Fibroblast of mammary gland (primary cell): ENCODE measurements at places on chromosomes 2 and 18.
A peak's percentile ranks its signal among the peaks of the same experiment; 100 is the strongest.

DNA sequence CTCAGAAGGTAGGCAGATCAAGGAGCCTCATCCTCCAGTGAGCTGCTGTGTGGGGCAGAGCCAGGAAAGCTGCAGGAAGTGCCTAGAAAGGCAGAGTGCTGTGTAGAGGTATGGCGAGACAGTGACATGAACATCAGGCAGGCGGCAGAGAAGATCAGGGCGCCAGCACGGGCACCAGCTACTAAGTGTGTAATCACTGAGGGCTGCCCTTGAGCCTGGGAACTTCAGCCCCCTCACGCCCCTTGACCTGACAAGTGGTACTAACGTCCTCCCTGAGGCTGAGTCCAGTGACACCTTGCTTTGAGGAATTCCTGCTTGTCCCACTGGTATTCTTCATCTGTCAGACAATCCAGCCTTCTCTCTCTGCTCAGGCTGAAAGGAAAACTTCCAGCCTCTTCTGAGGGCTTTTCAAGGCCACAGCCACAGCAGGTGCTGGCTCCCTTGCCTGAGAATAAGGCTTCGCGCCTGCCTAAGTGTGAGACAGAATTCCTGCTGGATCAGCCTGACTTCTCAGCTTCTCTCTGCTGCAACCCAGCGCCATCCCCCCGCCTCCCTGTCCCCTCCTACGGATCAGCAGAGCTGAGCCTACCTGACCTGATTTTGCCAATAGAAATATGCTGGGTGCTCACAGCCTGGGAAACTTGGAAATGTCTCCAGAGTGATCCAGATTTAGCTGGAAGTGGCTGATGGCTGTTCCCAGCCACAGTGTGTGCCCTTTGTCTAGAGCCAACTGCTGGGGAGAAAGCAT lies 148.0 kb downstream of the SMAD7 start:
- no peak for DNase-seq

- DNase-seq, result no peak
Observed at GRCh38 chr2:9685637-9686036, 54.8 kb upstream of the YWHAQ start.

GRCh38 chr2:138777996-138778395 lies 2.2 kb downstream of the NXPH2 start:
- DNase-seq, result no peak

GRCh38 chr18:6363216-6363615 lies 51.5 kb downstream of the L3MBTL4 start:
- DNase-seq, result no peak

DNA sequence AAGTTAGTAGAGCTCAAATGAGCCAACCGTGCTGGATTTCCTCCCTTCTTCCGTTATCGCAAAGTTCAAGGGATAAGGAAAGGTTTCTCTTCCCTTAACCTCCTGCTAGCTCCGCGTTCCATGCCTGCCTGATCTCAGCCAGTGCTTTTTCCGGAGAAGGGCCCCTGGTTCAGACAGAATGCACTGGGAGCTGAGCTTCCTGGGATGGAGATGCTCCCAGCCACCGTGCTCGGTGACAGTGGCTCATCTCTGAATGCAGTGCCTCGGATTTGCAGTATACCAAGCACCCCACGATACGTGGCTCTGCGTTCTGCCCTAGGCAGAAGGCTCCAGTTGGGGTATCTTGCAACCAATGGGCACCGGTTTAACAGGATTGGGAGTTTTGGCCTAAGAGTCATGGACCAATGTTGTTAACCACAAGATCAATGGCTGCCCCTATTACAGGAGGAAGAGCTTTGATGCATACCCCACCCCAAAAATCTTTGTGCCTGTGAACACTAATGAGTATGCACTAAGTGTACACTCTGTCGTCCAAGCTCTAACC lies 876 bp downstream of the CNTNAP5 start:
- no peak for DNase-seq

- no peak for DNase-seq
Observed at GRCh38 chr2:190458352-190459107, 50.4 kb downstream of the MFSD6 start.

DNA sequence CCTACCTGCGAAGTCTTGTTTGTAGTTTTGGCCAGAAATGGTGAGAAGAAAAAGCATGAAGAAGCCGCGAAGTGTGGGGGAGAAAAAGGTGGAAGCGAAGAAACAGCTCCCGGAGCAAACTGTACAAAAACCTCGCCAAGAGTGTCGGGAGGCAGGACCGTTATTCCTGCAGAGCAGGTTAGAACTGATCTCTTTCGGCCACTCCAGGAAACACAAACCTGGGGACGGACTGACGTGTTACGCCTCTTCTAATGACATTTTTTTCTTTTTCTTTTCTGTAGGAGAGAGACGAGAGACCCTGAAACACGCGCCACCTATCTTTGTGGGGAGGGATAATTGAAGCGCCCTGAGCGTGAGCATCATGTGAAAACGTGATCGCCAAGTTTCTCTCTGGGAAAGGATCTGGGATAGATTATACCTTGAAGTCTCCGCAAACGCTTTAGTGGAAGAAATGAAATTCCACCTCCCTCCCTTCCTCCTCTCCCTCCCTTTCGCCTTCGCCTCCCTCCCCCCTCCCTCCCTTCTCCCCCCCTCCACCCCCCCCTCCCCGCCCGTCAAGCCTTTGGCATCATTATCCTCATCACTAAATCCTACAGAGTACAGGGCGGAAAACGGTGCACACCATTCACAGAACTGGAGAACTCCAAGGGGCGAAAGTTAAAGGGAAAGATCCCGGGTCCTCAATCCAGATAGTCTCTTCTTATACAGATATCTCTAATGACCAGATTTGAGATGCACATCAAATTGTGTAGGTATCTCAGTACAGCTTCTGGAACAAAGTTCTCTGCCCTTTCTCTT lies at the start of gene ZEB2:
TSS of gene ZEB2 (minus strand) at position 186 of the 798 bp plus-strand sequence. CDS start 2,769 bp downstream, outside the sequence.
- peak; percentile 96 for DNase-seq

DNA sequence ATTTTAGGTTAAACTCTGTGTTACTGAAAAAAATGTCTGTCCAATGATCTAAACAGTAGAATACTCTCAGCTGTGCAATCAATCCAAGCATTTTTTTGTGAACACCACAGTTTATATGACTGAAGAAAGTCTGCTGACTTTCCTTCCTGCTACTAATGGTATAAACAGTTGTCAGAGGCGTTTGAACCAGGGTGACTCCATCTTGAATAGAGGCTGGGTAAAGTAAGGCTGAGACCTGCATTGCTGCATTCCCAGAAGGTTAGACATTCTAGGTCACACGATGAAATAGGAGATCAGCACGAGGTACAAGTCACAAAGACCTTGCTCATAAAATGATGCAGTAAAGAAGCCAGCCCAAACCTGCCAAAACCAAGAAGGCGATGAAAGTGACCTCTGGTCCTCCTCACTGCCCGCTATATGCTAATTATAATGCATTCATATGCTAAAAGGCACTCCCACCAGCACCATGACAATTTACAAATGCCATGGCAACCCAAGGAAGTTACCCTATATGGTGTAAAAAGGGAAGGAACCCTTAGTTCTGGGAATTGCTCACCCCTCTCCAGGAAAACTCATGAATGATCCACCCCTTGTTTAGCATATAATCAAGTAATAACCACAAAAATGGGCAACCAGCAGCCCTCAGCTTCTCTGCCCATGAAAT lies 31.3 kb downstream of the POU3F3 start:
- no peak for DNase-seq

GRCh38 chr2:68653034-68653433 lies 9.7 kb downstream of the PROKR1 start:
- DNase-seq, result no peak

GRCh38 chr2:199322151-199322550 lies 135.6 kb downstream of the SATB2 start:
- no peak for DNase-seq

DNA sequence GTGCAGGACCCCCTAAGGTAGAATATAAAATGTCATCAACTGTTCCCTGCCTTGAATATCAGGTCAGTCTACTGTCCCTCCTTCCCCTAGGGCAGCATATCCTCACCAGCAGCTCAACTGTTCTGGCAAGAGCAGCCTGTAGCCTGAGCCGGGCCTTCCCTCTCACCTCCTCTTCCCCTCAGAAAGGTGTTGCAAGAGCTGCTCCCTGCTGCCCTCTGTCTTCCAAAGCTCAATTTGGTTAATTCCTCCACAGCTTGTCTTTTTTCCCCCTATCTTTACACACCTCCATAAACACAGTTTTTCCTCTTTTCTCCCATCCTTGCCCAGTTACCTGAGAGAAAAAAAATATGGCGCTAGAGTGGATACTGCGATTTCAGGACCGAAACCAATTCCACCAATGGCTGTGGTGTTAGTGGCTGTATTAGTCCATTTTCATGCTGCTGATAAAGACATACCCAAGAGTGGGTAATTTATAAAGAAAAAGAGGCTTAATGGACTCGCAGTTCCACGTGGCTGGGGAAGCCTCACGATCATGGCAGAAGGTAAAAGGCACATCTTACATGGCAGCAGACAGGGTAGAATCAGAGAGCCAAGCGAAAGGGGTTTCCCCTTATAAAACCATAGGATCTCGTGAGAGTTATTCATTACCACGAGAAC lies 184.7 kb downstream of the MREG start:
- DNase-seq, result peak; percentile 82

DNA sequence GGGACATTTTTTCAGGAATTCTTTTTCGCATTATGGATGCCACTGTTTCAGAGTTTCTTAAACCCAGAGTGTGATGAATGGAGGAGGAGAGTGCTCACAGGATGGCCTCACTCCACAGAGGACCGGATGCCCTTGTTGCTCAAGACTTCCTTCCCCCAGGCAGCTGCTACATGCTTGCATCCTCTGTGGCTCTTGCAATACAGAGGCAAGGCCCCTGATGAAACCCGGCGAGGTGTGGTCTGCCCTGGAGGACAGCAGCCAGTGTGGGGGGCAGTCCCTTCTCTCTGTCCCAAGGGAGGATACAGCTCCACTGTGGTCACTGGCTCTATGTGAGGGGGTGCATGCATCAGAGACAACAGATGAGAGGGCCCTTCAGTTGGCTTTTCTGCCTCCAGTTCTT lies 109.6 kb downstream of the SH3RF3 start:
- peak; percentile 85 for DNase-seq

DNA sequence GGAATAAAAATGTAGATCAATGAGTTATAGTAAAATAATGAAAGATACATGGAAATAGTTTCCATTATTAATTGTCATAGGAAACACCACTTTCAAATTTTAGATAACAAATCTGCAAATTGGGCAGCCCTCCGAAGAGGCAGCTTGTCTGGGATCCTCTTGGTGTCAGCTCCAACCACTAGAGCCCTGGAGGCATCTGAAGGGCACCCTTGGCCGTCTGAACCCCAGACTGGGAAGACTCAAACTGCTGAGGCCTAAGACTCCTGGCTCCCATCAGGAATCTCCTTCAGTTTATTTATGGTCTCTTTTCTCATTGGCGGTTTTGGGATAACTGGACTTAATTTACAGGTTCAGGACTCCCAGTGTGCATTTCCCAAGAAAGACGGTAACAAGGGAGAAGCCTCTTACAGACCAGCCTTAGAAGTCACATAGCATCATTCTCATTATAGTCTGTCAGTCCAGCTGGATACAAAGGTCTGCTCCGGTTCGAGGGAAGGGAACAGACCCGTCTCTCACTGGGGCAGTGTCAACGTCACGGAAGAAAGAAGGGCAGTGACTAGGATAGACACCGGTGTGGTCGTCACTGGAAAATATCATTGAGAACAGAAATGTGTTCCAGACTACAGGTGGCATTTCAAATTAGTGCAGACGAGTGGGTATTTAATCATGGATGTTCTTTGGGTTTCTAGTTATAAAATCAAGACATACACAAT lies 390.7 kb upstream of the NETO1 start:
- DNase-seq, result no peak

- no peak for DNase-seq
Observed at GRCh38 chr2:188973641-188974040, 532 bp upstream of the COL3A1 start.

DNA sequence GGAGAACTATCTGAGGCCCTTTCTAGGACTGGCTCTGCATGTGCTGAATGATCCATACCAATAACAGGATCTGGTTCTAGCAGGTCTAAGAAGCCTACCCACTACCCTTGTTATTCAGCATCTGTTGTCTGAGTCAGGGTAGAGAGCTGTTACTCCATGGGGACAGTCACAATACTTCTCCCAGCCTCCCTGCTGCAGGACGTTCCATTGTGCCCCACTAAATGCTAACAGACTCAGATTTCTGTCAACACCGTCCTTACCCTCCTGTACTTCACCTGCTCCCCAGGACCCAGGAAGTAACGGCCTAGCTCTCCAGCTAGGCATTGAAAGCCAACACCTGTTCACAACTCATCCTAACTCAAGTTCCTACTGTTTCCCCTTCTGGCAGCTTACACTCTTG lies 719.7 kb upstream of the ID2 start:
- no peak for DNase-seq

- peak; percentile 70 for DNase-seq
Observed at GRCh38 chr2:121902171-121902591, 146.7 kb downstream of the TSN start.

GRCh38 chr2:101753720-101754490 lies 56.4 kb downstream of the MAP4K4 start:
- no peak for DNase-seq

DNA sequence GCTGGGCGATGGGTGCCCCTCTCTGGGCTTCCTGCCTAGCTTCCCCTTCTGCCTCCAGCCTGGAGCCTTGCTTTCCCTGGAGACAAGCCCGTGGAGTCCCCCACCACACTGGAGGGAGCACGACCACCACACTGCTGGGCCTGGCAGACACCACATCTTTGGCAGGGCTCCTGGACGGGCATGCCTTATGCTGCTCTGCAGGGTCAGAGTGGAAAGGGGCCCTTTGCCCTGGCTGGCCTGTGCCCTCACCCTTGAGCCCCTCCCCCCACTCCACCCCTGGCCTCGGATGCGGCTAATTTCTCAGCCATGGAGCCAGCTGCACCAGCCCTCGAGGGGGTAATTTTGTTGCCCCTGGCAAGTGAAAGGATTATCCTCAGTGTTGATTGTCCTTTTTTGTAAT lies 194.5 kb downstream of the LOXHD1 start:
- no peak for DNase-seq

DNA sequence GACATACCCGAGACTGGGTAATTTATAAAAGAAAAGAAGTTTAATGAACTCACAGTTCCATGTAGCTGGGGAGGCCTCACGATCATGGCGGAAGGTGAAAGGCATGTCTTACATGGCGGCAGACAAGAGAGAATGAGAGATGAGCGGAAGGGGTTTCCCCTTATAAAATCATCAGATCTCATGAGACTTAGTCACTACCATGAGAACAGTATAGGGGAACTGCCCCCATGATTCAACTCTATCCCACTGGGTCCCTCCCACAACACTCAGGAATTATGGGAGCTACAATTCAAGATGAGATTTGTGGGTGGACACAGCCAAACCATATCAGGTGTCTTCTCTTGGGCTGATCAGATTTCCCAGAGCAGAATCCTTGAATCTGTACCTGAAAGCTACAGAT lies 617.3 kb upstream of the ID2 start:
- DNase-seq, result no peak
